ENCODE measurements at places on chromosomes 6 and 20. TPM values are rescaled to one million over a fixed set of nuclear protein-coding genes. Genes with fewer than 3 reads are reported as not detected.

The SAMD10 gene
- total RNA-seq, result 22.3 TPM

GRCh38 chr6:159456349-159456748, 236.7 kb downstream of the SOD2 start:
- H3K4me3 ChIP-seq, result no peak overlapping the region
- no peak overlapping the region for H3K27ac ChIP-seq
- H3K4me1 ChIP-seq, result no peaks in the 10 kb centered on the region
- no peaks in the 10 kb centered on the region for H3K27me3 ChIP-seq
- no peak for DNase-seq
- H3K36me3 ChIP-seq, result no peaks in the 10 kb centered on the region

DNA sequence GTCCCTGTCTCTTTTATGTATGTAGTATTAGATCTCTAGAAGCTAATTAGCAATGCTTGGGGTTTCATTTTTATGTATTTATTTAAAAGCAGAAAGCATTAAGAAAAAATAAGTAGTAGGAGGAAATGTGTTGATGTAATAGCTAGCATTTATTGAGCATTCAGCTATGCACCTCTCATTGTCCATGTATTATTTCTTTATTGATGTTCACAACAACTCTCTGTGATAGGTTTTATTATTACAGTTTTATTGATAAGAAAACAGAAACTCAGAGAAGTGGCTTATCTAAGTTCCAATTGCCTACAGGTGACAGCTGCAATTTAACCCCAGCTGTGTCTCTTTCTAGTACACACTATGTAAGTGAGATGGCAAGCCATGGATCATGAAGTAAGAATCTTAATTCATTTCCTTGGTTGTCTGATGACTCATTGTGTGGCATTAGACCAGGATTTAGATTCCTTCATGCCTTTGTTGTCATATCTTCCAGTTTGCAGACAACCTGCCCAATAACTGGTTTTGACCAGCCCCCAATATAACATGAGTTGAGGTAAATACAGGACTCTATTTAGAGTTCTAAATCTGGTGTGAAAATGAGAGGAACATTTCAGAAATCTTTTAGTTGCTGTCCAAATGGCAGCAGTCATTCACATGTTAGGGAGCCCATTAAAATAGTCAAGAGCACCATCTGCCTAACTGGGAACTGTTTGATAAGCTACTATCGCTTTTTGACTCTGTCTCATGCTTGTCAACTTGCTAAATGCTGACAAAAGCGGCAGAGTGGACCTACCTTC, 170.8 kb upstream of the PHACTR1 start:
- H3K27me3 ChIP-seq, result no peaks in the 10 kb centered on the region
- H3K36me3 ChIP-seq, result no peaks in the 10 kb centered on the region
- DNase-seq, result no peak
- no peaks in the 10 kb centered on the region for H3K4me1 ChIP-seq
- no peak overlapping the region for H3K4me3 ChIP-seq
- no peak overlapping the region for H3K27ac ChIP-seq

DNA sequence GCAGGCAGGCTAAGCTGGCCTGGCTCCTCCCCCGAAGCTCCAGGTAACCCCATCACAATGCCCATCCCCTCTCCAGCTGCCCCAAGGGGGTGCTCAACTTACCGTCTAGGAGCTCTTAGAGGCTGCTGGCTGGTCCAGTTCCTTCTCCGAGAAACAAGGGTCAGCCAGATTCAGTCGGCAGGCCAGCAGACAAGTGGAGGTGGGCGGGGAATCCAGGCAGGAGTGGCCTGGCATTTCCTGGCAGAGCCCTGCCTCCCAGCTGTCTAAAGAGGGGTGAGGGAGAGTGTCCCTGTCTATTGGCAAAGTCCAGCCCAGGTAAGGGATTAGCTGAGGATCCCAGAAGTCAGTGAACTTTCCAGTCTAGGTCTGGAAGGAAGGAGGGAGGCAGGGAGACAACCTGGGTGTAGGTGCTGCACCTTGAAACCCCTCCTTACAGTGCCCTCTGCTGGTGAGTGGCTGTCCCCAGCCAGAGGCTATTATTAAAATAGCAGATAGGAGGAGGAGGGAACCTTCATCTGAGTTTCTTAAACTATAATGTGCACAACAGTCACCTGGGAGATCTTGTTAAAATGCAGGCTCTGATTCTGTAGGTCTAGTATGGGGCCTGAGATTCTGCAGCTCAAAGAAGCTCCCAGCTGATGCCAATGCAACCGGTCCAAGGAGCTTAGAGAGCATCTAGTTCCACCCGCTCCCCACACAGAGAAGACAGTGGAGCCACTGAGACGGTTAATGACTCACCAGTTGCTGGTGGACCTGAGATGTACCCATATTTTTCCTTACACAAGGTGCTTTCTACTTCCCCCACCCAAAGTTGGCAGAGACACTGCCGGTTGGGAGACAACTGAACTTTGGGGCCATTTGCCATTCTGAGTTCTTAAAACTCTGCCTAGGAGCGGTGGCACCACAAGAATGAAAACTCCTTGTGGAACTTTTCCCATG, at the start of gene UNC5CL:
TSS of gene UNC5CL (minus strand) at position 162 of the 939 bp plus-strand sequence. CDS start 4,147 bp downstream, outside the sequence.
- H3K36me3 ChIP-seq, result no peaks in the 10 kb centered on the region
- no peaks in the 10 kb centered on the region for H3K4me1 ChIP-seq
- H3K4me3 ChIP-seq, result no peak within 1 kb of the TSS
- H3K27me3 ChIP-seq, result no peaks in the 10 kb centered on the region
- DNase-seq, result peak; percentile 71
- H3K27ac ChIP-seq, result no peak within 1 kb of the TSS

The PAX1 gene
- total RNA-seq, result not detected

DNA sequence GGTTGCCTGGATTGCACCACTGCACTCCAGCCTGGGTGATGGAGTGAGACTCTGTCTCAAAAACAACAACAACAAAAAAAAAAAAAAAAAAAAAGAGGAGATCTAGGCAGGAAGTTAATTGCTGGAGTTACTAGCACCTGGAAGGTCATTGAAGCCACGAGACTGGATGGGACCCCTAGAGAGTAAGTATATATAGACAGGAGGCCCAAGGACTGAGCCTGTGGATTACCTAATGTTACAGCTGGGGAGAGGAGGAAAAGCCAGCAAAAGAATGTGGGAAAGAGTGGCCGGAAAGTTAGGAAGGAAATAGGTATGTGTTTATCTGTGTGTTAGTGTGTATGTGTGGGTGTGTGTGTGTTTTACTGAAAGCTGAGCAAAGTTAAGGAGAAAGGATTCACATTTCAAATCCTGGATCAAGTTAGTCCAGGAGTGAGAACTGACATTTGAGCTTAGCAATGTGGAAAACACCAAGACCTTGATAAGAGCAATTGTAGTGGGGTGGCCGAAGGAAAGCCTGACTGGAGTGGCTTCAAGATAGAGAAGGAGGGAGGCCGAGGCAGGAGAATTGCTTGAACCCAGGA, 38.4 kb downstream of the ANKRD6 start:
- no peak for DNase-seq
- no peak overlapping the region for H3K4me3 ChIP-seq
- no peak overlapping the region for H3K27ac ChIP-seq
- peaks cover 31% of the 10 kb centered on the region for H3K4me1 ChIP-seq
- no peaks in the 10 kb centered on the region for H3K36me3 ChIP-seq

GRCh38 chr20:44068316-44069201, 118.4 kb downstream of the JPH2 start:
- DNase-seq, result no peak
- H3K4me3 ChIP-seq, result peak overlapping the region; percentile 14
- H3K4me1 ChIP-seq, result peaks cover 37% of the 10 kb centered on the region
- no peaks in the 10 kb centered on the region for H3K36me3 ChIP-seq

The PNPLA1 gene
- total RNA-seq, result 3.5 TPM

- H3K27ac ChIP-seq, result no peak overlapping the region
- no peak for DNase-seq
- no peaks in the 10 kb centered on the region for H3K36me3 ChIP-seq
- no peaks in the 10 kb centered on the region for H3K4me1 ChIP-seq
- no peaks in the 10 kb centered on the region for H3K27me3 ChIP-seq
- H3K4me3 ChIP-seq, result no peak overlapping the region
These were observed 261.9 kb upstream of the ECI2 start for GRCh38 chr6:4397307-4397706.

The NRN1 gene
- not detected for total RNA-seq

The LTA gene
- total RNA-seq, result 8.7 TPM

DNA sequence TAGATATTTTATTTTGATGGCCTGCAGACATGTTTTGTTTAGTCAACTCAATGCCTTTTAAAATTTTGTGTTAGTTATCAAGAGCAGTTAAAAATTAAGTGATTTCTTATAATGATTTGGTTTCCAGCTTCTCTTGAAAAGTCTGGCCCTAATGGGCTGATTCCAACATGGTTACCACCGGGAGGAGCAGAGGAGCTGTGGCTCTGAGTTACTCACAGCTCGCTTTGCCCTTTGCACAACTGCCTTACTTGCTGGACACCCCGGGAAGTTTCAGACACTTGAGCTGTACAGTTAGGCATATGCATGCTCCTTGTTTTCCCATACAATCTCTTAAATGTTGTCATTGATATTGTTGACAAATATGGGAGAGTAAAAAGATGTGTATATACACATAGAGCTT, 173.1 kb upstream of the MMS22L start:
- no peak overlapping the region for H3K4me3 ChIP-seq
- H3K4me1 ChIP-seq, result no peaks in the 10 kb centered on the region
- DNase-seq, result no peak
- H3K36me3 ChIP-seq, result no peaks in the 10 kb centered on the region
- no peaks in the 10 kb centered on the region for H3K27me3 ChIP-seq

- H3K27me3 ChIP-seq, result no peaks in the 10 kb centered on the region
- no peak for DNase-seq
- no peaks in the 10 kb centered on the region for H3K4me1 ChIP-seq
- H3K36me3 ChIP-seq, result no peaks in the 10 kb centered on the region
- H3K4me3 ChIP-seq, result no peak overlapping the region
These were observed 126.5 kb downstream of the FRK start for GRCh38 chr6:115934145-115934544.

DNA sequence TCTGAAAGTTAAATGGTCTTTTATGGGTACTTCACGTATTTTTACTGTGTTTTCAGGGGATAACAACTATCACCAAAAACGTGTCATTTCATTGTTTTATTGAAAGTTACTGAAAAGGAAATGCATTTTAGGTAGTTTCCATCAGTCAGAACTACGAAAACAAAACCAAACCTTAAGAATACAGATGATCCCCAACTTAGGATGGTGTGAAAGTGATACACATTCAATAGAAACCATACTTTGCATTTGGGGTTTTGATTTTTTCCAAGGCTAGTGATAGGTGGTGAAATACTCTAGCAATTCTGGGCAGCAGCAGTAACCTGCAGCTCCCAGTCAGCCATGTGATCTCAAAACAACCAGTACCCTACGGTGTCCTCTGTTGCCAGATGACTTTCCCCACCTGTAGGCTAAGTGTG, 25.9 kb upstream of the EFHC1 start:
- H3K27ac ChIP-seq, result peak overlapping the region; percentile 52
- no peaks in the 10 kb centered on the region for H3K36me3 ChIP-seq
- DNase-seq, result peak; percentile 70

- DNase-seq, result no peak
- no peak overlapping the region for H3K4me3 ChIP-seq
- H3K27me3 ChIP-seq, result no peaks in the 10 kb centered on the region
- H3K36me3 ChIP-seq, result peaks cover 27% of the 10 kb centered on the region
These were observed 8.7 kb upstream of the TRIM39 start for GRCh38 chr6:30317913-30318589.

The SRC gene
- 10.5 TPM for total RNA-seq

The ZC3H12D gene
- 0.49 TPM for total RNA-seq

The CASS4 gene
- total RNA-seq, result 13.8 TPM

- no peak for DNase-seq
- peaks cover 53% of the 10 kb centered on the region for H3K36me3 ChIP-seq
- no peaks in the 10 kb centered on the region for H3K4me1 ChIP-seq
These were observed 53.9 kb upstream of the SCML4 start for GRCh38 chr6:107877968-107878367.

GRCh38 chr6:155738602-155739105, 283.0 kb upstream of the NOX3 start:
- no peaks in the 10 kb centered on the region for H3K4me1 ChIP-seq
- no peak overlapping the region for H3K27ac ChIP-seq
- H3K36me3 ChIP-seq, result no peaks in the 10 kb centered on the region
- no peaks in the 10 kb centered on the region for H3K27me3 ChIP-seq

All from natural killer cell (primary cell).